ENCODE measurements at places on chromosomes 4 and X. TPM values are rescaled to one million over a fixed set of nuclear protein-coding genes. Genes with fewer than 3 reads are reported as not detected.

DNA sequence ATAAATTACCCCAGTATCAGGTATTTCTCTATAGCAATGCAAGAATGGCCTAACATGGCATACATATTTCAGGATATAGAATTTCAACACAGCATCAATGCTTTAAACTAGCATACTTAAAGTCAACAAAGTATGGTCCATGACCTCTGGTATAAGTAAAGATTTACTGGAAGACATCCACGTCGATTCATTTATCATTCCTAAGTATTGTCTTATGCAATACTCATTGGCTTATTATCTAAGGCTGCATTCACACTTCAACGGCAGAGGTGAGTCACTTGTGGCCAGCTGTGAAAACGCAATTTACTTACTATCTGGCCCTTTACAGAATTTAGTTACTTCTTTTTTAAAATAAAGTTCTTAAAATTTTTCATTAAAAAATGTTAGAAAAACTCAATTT is 42.6 kb downstream of the ADGRA3 start:
- DNase-seq: no peak

GRCh38 chr4:86657910-86658309 is 63.8 kb downstream of the PTPN13 start:
- DNase-seq: no peak

The APOOL gene
- 23.5 TPM for total RNA-seq

- no peak for DNase-seq
These were observed 16.5 kb downstream of the ZFX start for GRCh38 chrX:24166078-24166477.

GRCh38 chr4:3269105-3269927 is 20.4 kb downstream of the MSANTD1 start:
- no peak for DNase-seq

The BANK1 gene
- total RNA-seq: 0.78 TPM

The SSX2 gene
- total RNA-seq: not detected

DNA sequence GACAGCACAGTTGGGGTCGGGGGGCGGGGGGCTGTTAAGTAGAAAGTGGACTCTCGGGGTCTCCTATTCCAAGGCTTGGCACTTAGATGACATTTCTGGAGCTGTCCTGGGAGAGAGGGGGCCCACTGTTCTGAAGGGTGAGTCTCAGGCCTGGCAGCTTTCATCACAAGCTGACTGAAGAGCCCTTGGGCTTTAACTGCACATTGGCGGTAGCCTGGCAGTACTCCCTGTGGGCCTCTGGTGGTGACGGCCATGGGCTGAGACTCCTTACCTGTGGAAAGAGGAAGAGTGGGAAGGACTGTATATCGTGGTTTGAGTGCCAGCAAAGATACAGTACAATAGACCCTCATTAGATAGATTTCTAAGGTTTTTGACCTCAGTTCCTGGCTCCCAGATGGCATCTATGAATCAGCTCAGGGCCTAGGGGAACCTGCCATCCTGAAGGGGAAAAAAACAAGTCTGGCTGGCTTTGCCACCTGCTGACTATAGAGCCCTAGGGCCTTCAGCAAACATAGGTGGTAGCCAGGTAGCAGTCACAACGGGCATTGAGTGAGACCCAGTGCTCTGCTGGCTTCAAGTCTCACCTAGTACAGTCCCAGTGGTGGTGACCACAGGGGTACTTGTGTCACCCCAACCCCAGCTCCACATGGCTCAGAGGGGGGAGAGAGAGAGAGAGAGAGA is 87.9 kb downstream of the ANKRD17 start:
- no peak for DNase-seq

The NPNT gene
- 29.6 TPM for total RNA-seq

DNA sequence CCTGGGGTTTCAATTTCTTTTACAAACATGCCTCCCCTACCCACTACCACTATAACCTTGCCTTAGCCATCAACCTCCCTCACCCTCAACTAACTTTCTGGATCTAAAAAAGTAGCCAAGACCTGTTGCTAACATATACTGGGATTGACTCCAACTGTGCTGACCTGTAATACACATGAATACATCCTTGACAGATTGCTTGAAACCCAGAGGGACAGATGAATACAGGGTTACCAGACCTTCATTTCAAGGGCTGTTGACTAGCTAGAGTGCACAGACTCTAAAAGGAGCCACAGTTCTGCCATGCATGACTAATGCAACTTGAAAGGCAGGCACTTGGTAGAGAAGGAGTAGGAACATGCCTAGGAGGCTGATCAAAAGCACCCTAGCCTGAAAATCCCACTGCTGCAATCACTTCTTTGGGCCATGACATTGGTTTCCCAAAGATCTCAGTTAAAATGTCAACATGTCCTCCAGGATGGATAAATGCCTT is 121.0 kb downstream of the PCDH19 start:
- DNase-seq: no peak

GRCh38 chr4:173436771-173437265 is 37.9 kb upstream of the SCRG1 start:
- DNase-seq: no peak

The SYNPO2 gene
- 18.9 TPM for total RNA-seq

- no peak for DNase-seq
These were observed 35.2 kb downstream of the DTHD1 start for GRCh38 chr4:36316607-36317006.

- DNase-seq: no peak
These were observed 25.5 kb downstream of the MAGEA4 start for GRCh38 chrX:151938172-151938571.

The MAGEA2B gene
- not detected for total RNA-seq

The NDUFC1 gene
- 68.0 TPM for total RNA-seq

DNA sequence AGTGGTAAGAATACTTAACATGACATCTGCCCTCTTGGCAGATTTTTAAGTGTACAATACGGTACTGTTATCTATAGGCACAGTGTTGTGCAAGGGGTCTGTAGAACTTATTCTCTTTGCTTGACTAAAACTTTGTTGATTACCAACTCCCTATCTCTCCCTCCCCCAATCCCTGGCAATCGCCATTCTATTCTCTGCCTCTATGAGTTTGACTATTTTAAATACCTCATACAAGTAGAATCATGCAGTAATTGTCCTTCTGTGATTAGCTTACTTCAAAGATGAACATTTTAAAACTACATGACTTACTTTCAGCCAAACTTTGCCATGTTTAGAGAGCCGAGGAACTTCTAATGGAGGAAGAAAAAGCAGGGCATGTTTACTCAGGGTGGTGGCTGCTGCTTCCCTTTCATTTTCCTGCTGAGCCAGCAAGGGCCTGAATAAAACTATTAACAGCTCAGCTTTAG is 62.4 kb downstream of the APOO start:
- no peak for DNase-seq

- DNase-seq: no peak
These were observed 33.6 kb upstream of the TBC1D9 start for GRCh38 chr4:140789759-140790158.

GRCh38 chr4:41881981-41882624 is 53.1 kb upstream of the TMEM33 start:
- DNase-seq: no peak

DNA sequence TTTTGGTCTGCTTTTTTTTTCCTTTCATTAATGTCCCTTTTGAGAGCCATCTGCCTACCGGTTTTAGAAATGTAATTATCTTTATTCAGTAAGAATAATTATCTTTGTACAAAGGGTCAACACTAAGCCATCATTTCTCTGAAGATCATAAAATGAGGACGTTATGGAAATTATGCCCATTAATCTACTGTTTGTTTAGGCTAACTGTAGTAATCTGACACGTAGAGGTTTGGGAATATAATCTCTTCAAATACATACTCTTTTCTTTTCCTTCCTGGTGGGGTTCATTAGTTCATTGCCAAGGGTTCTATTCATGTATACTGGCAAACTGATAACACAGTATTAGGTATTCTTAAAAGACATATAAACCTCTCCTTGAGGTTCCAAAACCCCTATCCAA is 3.8 kb upstream of the HSD17B13 start:
- DNase-seq: no peak

The AFAP1 gene
- total RNA-seq: 59.1 TPM

The CXCL6 gene
- total RNA-seq: 0.22 TPM

- no peak for DNase-seq
These were observed 627.8 kb upstream of the SLIT2 start for GRCh38 chr4:19623866-19624265.

GRCh38 chr4:181810711-181811110 is 432.5 kb upstream of the TENM3 start:
- DNase-seq: no peak

DNA sequence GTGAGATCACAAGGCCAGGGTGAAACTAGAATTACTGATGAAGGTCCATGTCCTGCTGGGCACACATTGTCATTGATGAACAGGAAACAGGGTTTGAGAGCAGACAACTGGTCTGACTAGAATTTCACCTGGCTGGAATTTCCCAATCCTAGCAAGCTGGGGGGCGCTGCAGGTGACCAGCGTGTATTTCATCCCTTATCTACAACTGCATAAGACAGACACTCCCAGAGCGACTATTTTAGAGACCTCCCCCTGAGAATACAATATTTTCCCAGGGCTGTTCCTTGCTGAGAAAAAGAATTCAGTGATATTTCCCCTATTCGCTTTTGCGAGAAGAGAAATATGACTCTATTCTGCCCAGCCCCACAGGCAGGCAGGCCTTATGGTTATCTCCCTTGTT is 432.6 kb upstream of the GALNT7 start:
- no peak for DNase-seq

The POLN gene
- 1.4 TPM for total RNA-seq

- DNase-seq: no peak
These were observed 185.4 kb downstream of the NWD2 start for GRCh38 chr4:37429906-37430305.

The TRPC5OS gene
- total RNA-seq: not detected

The CXCL1 gene
- total RNA-seq: 21.7 TPM

GRCh38 chrX:124347242-124347641 is 879 bp downstream of the SH2D1A start:
- no peak for DNase-seq

The PDCL2 gene
- total RNA-seq: not detected

The CENPVL1 gene
- total RNA-seq: not detected

- DNase-seq: no peak
These were observed 21.2 kb downstream of the TRIML1 start for GRCh38 chr4:188160406-188160805.

DNA sequence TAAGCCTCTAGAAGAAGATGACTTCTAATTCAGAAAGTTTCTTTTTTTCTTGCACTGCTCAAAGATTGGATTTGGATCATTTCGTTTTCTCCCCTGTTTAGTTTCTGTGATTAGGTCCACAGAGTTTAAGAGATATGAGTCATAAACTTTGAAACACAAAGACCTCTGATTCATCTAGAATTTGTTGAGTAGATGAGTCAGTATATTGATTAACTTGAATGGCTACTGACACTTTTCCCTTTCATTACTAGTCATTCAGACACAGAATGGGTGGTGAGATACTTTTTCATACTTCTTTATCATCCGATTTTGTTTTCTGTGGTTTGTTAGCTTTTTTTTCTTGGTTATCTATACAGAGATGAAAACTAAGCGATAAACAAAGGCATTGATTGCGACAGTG is 34.1 kb upstream of the AFF2 start:
- no peak for DNase-seq

DNA sequence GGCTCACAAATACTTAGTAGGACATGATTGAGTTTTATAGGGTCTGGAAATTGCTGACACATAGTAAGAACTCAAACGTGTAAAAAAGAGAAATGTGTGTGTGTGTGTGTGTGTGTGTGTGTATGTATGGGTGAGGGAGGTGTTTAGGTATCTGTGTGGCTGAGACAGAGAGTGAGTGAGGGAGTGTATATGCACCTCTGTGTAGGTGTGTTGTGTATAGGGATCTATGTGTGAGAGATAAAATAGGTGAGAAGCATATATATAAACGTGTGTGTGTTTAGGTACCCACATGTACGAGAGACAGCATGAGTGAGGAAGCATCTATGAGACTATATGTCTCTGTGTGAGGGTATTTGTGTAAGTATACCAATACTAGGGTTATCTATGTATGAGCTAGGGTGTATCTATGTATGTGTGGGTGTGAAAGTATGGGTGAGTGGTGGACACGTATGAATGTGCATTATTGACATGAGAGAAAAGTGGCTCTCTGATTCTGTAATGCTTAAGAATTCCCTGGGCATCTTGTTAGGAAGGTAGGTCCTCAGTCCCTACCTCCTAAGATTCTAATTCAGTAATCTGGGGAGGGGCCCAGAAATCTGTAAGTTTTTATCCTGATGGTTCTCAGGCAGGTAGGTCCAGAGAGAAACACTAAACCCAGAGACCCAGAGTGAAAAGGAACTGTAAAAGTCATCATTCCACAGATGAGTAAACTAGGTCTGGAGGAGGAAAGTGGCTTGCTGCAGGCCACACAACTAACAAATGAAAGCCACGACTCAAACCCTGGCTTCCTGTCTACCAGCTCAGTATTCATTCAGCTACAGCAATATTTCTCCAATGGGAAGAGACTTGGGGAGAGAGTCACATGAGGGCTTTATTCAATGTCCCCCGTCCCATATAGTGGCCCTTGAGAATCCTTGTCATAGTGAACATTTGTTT is 237.0 kb downstream of the IDS start:
- DNase-seq: no peak

All from mucosa of descending colon (tissue), 3 donors.